ENCODE measurements at places on chromosomes 1 and 21. TPM values are rescaled to one million over a fixed set of nuclear protein-coding genes. Genes with fewer than 3 reads are reported as not detected.
A peak's percentile ranks its signal among the peaks of the same experiment; 100 is the strongest.

Gene OR2AK2
- total RNA-seq: not detected

Gene EPHX1
- 462 TPM for total RNA-seq

Gene FMO4
- total RNA-seq: 3.8 TPM

Gene PLA2G2D
- total RNA-seq: not detected

Gene NPR1
- 23.6 TPM for total RNA-seq

Gene NBPF3
- 7.8 TPM for total RNA-seq

Gene HAO2
- total RNA-seq: 0.12 TPM

Gene ENTREP3
- total RNA-seq: 19.4 TPM

Gene DNAJC28
- total RNA-seq: 1.3 TPM

Gene EVA1C
- 27.1 TPM for total RNA-seq

Gene GRIK1
- 0.15 TPM for total RNA-seq

Gene ANKRD45
- 7.1 TPM for total RNA-seq

Gene SPATA21
- total RNA-seq: not detected

Gene MIA3
- 64.0 TPM for total RNA-seq

GRCh38 chr1:21089731-21090130 lies 87.0 kb downstream of the EIF4G3 start:
- H3K4me3 ChIP-seq: no peak overlapping the region
- H3K36me3 ChIP-seq: no peaks in the 10 kb centered on the region

GRCh38 chr1:198166900-198167299 lies 10.1 kb downstream of the NEK7 start:
- no peak for DNase-seq
- no peak overlapping the region for H3K27ac ChIP-seq
- peaks cover 26% of the 10 kb centered on the region for H3K4me1 ChIP-seq
- H3K36me3 ChIP-seq: no peaks in the 10 kb centered on the region

DNA sequence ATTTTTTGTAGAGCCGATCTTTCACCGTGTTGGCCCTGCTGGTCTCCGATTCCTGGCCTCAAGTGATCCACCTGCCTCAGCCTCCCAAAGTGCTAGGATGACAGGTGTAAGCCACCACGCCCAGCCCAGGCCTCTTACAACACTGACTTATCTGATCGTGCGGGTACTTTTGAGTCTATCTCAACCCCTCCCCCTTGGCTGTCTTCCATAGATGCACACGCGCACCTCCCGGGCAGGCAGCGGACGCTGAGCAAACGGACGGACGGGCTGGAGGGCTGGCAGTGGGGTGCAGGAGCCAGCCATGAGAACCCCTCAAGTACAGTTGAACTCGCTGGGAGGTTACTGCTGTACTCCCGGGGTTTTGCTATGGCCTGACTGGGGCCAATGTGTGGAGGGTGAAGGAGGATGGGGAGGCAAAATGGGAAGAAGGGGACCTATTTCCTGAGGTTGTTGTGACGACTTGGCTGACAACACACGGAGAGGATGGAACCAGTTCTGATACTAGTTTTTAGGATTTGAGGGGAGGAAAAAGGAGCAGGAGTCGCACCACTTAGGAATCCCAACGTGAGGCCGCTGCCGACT lies 959 bp downstream of the CD58 start:
- H3K27me3 ChIP-seq: no peaks in the 10 kb centered on the region
- no peaks in the 10 kb centered on the region for H3K4me1 ChIP-seq
- DNase-seq: peak; percentile 47
- peak overlapping the region; percentile 97 for H3K4me3 ChIP-seq
- no peaks in the 10 kb centered on the region for H3K36me3 ChIP-seq
- peak overlapping the region; percentile 79 for H3K27ac ChIP-seq

DNA sequence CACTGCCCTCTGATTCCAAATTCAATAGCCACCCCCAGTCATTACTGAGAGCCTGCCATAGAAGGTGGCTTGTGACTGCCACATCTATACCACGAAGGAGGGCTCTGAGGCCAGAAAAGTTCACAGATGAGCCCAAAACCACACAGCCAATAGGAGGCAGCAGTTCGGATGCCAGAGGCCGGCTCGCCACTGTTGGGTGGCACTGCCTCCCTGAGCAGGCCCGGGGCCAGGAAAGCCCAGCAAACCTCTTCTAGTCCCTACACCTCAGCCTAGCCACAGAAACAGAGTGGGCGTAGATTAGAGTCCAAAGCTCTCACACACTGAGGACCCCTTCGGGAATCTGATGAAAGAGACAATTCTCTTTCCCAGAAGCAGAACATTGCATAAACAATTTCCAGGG lies 5.9 kb upstream of the CAMK2N1 start:
- no peak for DNase-seq
- H3K36me3 ChIP-seq: no peaks in the 10 kb centered on the region
- H3K4me1 ChIP-seq: peaks cover 2% of the 10 kb centered on the region
- H3K27ac ChIP-seq: no peak overlapping the region
- no peaks in the 10 kb centered on the region for H3K27me3 ChIP-seq

GRCh38 chr1:38029685-38030511 lies 16.7 kb downstream of the POU3F1 start:
- no peaks in the 10 kb centered on the region for H3K27me3 ChIP-seq
- peak; percentile 46 for DNase-seq

DNA sequence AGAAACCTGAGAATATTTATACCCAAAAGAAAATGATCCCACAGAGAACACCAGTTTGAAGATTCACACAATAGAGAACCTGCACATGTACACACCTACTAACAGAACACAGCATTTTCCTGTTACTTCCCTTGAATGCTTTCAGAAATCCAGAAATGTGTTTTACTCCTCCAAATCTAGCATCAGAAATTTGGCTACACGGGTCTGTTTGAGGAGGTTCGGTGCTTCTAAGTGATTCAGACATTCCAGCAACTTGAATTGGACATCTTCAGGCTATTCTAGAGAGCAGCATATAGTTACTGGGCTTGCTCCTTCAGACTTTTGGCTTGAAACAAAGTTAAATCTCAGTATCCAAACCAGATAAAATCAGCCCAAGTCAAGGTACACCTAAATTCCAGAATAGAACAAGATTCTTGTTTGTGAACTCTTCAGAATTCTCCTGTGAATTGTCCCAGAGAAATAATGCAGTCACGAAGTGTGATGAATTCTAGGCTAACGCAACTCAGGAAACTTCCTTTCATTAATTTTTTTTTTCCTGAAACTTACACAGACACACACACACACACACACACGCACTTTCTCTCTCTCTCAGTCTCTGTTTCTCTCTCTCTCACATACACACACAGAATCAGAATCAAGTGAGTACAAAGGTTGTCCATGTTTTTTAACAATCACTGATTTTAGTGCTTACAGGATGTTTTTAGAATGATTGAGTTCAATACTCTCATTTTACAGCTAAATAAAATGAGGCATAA lies 278.4 kb upstream of the SNX7 start:
- H3K27ac ChIP-seq: no peak overlapping the region
- H3K36me3 ChIP-seq: no peaks in the 10 kb centered on the region
- DNase-seq: no peak
- H3K4me3 ChIP-seq: no peak overlapping the region

GRCh38 chr1:18653367-18653766 lies 22.7 kb downstream of the PAX7 start:
- H3K4me3 ChIP-seq: no peak overlapping the region
- no peak overlapping the region for H3K27ac ChIP-seq
- H3K27me3 ChIP-seq: no peaks in the 10 kb centered on the region
- no peak for DNase-seq
- no peaks in the 10 kb centered on the region for H3K36me3 ChIP-seq
- H3K4me1 ChIP-seq: no peaks in the 10 kb centered on the region

GRCh38 chr21:45820171-45821091 lies 161.1 kb upstream of the COL6A1 start:
- DNase-seq: peak; percentile 80
- no peaks in the 10 kb centered on the region for H3K36me3 ChIP-seq
- no peak overlapping the region for H3K4me3 ChIP-seq
- H3K27me3 ChIP-seq: no peaks in the 10 kb centered on the region

- DNase-seq: no peak
- no peaks in the 10 kb centered on the region for H3K36me3 ChIP-seq
- no peaks in the 10 kb centered on the region for H3K4me1 ChIP-seq
- H3K4me3 ChIP-seq: no peak overlapping the region
- H3K27me3 ChIP-seq: no peaks in the 10 kb centered on the region
Measured at GRCh38 chr1:194548071-194548470, 1361.7 kb upstream of the B3GALT2 start.

DNA sequence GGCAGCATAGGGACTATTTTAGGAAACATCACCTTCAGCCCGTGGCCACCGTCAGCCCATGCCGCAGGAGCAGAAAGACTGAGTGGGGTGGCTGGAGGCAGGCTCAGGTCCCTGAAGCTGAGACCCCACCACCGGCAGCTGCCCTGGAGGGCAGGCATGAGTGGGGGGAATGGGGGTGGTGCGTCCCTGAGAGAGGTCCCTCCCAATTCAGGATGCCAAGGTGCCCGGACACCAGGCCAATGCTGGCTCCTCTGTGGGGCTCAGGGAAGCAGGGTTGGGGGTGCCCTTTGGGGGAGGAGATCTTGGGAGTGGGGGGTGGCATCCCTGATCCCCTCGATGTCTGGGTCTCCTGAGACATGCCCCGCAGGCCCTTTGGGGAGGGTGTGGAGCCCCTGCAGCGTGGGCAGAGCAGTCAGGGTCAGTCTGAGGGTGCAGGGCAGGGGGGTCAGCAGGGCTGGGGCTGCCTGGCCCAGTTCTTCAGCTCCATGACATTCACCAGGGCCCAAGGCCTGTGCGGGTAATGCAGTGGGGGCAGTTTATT lies 998 bp upstream of the TTC34 start:
- H3K36me3 ChIP-seq: no peaks in the 10 kb centered on the region
- no peaks in the 10 kb centered on the region for H3K27me3 ChIP-seq
- no peak for DNase-seq
- H3K4me3 ChIP-seq: no peak overlapping the region

DNA sequence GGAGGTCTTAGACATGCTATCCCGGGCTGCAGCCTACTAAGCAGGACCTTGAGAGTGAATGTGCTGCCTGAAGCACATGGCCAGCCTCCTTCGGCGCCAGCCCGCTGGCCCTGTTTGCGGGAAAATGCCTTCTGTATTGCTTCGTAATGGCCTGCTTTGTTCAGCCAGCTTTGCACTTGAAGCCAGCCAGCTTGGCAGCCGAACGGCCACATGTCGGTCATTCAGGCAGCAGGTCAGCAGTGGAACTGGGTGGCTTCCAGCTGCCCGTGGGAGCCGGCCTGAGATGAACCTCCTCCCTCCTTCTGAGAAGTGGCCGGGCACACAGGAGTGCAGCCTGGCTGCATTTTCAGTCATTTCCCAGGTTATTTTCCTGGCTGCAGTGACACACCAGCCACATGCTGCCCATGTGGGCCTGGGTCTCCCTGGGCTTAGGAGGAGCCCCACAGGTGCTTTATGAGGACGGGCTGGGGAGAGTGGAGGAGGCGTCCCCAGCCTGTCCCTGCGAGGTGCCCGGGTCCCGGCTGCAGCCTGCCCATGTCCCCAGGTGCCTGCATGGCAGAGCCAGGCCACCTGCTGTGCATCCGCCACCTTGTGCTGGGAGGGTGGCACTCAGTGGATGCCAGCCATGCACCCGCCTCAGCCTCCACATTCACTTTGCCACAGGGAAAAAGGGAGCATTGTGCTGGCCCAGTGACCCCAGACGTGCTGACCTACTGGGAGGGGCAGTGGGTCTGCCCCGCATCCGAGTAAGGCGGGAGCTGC lies 103.5 kb downstream of the SIK1 start:
- no peaks in the 10 kb centered on the region for H3K36me3 ChIP-seq
- H3K27me3 ChIP-seq: no peaks in the 10 kb centered on the region
- peak; percentile 63 for DNase-seq
- H3K27ac ChIP-seq: peak overlapping the region; percentile 18
- peaks cover 6% of the 10 kb centered on the region for H3K4me1 ChIP-seq

- no peak overlapping the region for H3K27ac ChIP-seq
- no peaks in the 10 kb centered on the region for H3K27me3 ChIP-seq
- DNase-seq: no peak
- no peaks in the 10 kb centered on the region for H3K36me3 ChIP-seq
Measured at GRCh38 chr1:31159869-31160611, 79.6 kb downstream of the NKAIN1 start.

- no peaks in the 10 kb centered on the region for H3K36me3 ChIP-seq
- DNase-seq: no peak
- H3K4me3 ChIP-seq: no peak overlapping the region
- no peaks in the 10 kb centered on the region for H3K4me1 ChIP-seq
Measured at GRCh38 chr1:217599154-217599553, 31.7 kb downstream of the GPATCH2 start.

DNA sequence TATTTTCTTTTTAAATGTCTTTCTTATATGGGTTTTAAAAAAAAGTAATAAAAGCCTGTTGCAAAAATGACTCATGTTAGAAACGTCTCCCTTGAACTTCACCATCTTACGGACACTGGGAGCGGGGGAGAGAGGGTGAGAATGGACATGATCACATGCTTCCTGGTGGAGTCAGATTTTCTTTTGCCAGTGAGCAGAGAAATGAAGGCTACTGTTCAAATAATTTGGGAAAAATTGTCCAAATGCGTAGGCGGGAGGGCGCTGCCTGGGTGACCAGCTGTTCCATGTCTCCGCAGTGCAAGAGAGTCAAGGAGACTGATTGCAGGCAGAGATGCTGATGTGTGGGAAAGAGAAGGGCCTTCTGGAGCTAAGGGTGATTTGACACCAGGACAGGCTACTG lies 23.1 kb downstream of the EIF2D start:
- peaks cover 6% of the 10 kb centered on the region for H3K4me1 ChIP-seq
- no peak overlapping the region for H3K27ac ChIP-seq
- H3K4me3 ChIP-seq: no peak overlapping the region
- no peaks in the 10 kb centered on the region for H3K36me3 ChIP-seq
- peak; percentile 65 for DNase-seq

- H3K36me3 ChIP-seq: no peaks in the 10 kb centered on the region
- DNase-seq: no peak
- no peaks in the 10 kb centered on the region for H3K4me1 ChIP-seq
- no peaks in the 10 kb centered on the region for H3K27me3 ChIP-seq
- H3K27ac ChIP-seq: no peak overlapping the region
Measured at GRCh38 chr1:18013216-18013615, 94.4 kb upstream of the IGSF21 start.

GRCh38 chr1:50553921-50554320 lies 130.7 kb upstream of the DMRTA2 start:
- H3K4me1 ChIP-seq: no peaks in the 10 kb centered on the region
- H3K27me3 ChIP-seq: no peaks in the 10 kb centered on the region
- H3K36me3 ChIP-seq: no peaks in the 10 kb centered on the region
- H3K4me3 ChIP-seq: no peak overlapping the region

DNA sequence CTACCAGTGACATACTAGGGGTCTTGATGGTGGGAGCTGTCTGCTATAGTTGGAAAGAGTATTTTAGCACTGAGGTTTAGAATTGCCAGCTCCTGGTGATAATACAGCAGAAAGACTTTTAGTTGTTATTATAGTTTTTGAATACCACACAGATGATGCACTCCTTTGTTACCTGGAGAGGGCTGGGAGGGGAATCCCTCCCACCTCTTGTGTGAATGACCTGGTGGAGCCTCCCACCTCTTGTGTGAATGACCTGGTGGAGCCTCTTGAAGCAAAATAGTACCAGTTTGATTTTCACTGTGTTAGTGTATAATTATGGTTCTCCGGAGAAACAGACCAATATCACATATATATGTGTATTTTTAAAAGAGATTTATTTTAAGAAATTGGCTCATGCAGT lies 3.3 kb downstream of the DISP1 start:
- no peak overlapping the region for H3K27ac ChIP-seq
- no peak for DNase-seq
- peaks cover 4% of the 10 kb centered on the region for H3K4me1 ChIP-seq

- no peak overlapping the region for H3K27ac ChIP-seq
- H3K36me3 ChIP-seq: no peaks in the 10 kb centered on the region
- H3K27me3 ChIP-seq: no peaks in the 10 kb centered on the region
- peaks cover 23% of the 10 kb centered on the region for H3K4me1 ChIP-seq
Measured at GRCh38 chr1:205805082-205805711, 7.8 kb downstream of the SLC41A1 start.

GRCh38 chr1:7281821-7282220 lies 489.3 kb upstream of the VAMP3 start:
- H3K4me3 ChIP-seq: no peak overlapping the region
- no peak overlapping the region for H3K27ac ChIP-seq
- peak; percentile 43 for DNase-seq
- H3K27me3 ChIP-seq: no peaks in the 10 kb centered on the region

GRCh38 chr1:178847396-178847849 lies 23.5 kb downstream of the ANGPTL1 start:
- no peaks in the 10 kb centered on the region for H3K27me3 ChIP-seq
- DNase-seq: no peak
- no peaks in the 10 kb centered on the region for H3K36me3 ChIP-seq

Measured in ovary (tissue), 10 donors.